ENCODE measurements at places on chromosomes 2 and 18.
A peak's percentile ranks its signal among the peaks of the same experiment; 100 is the strongest.

DNA sequence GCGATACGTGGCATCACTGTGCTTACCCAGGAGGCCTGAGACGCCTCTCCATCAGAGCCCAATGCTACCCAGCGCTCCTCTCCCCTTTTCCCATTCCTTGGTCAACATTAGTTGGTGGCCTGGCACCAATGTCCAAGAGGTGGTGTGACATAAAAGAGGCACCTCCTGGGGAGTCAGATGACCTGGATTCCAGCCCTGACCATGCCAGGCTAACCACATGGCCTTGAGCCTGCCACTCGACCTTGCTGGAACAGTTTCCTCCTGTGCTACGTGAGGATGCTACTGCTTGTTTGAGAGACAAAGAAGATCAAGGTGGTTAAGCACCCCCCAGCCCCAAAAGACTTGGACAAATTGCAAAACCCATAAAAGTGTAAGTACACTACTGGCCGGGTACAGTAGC, 76.6 kb downstream of the INPP4A start:
- no peak for DNase-seq

- no peak for DNase-seq
Observed at GRCh38 chr2:207513551-207514257, 16.1 kb upstream of the CREB1 start.

DNA sequence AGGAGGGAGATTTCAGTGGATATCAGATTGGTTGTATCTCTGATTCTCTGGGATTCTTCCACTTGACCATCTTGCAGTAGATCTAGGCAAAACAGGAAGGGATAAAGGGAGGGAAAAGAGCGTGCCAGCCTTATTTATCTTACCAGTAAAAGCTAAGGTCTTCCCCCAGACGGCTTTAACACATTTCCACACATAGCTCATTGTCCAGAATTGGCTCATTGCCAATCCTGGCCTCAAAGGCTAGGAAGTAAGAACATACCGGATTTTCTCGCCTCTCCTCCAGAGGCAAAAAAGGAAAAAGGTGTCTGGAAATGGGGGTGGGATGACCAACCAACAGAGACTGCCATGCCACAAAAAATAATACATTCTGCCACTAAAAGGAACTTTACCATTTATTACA, 411.6 kb upstream of the NRP2 start:
- no peak for DNase-seq

DNA sequence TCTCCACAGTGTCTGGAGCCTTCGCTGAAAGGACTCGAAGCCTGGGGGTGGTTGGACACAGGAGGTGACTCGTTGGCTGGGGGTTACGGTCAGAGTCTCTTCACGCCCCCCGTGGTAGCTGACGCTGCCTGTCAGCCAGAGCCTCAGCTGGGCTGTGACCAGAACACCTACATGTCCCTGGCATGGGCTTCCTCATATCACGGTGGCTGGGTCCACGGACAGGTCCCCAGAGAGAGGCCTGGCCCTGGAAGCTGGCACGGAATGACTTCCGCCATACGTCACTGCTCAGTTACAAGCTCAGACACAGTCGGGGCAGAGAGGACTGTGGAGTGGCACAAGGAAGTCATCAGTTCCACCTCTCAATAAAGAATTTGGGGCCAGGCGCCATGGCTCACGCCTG, 28.5 kb downstream of the ITGB1BP1 start:
- no peak for DNase-seq

- no peak for DNase-seq
Observed at GRCh38 chr2:20931346-20931745, 108.4 kb upstream of the LDAH start.

DNA sequence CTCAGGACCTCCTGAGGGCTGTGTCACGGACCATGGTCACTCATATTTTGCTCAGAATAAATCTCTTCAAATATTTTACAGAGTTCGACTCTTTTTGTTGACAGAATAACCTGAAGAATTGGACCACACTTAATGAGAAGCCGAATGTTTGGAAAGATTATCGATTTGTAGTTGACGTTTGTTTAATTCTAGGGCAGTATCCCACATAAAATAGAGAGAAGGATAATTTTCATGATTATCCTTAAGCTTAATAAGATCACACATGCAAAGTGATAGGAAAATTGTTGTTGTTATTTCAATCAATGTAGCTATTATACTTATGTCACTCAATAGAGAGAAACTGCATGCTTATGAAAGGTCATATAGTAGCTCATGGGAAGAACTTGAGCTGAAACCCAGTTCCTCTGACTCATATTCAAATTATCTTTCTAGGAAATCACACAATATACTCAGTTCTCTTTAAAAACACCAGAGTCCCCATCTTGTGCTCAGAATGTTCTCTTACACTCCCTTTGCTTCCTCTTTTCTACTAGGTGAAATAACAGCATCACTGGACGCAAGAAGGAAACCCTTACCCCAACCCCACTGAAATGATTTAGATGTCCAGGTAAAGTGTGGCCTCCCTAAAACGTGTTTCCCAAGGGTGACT, 982.1 kb downstream of the TSN start:
- DNase-seq: no peak

DNA sequence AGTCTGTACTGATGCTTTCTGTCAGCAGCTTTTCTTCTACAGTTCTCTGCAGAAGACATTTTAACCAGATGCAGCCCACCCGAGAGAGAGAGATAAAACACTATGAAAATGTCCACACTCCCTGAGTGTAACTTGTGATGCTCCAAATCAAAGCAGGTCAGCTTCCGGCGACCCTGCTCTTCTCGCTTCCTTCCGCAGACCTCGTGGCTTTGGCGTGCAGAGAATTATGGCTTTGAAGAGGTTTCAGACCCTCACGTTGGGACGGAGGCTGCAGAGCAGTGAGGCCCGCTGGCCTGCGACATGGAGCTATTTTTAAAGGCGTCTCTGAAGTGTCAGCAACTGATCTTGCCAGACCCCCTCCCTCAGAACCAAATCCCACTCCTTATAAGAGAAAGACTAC, 41.8 kb downstream of the TMEM163 start:
- no peak for DNase-seq

GRCh38 chr2:226802573-226802972, 3.0 kb upstream of the IRS1 start:
- peak; percentile 76 for DNase-seq

DNA sequence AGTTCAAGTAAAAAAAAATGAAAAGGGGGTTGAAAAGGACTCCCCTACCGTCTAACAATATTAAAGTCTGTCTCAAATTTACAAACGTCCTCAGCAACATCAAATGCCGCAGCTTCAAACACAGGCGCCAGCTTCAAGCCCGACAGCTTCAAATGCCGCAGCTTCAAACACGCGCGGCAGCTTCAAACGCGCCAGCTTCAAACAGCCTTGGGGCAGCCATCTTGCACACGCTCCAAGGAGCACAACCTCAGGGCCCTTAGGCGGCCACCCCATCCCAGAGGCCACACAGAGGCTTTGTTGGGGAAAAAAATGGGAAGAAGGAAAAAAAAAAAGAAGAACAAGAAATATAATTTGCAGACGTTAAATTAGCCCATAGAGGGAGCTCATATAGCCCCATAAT, 244.4 kb upstream of the VRK2 start:
- DNase-seq: no peak

- DNase-seq: no peak
Observed at GRCh38 chr18:74840492-74841167, 243.0 kb downstream of the ZNF407 start.

DNA sequence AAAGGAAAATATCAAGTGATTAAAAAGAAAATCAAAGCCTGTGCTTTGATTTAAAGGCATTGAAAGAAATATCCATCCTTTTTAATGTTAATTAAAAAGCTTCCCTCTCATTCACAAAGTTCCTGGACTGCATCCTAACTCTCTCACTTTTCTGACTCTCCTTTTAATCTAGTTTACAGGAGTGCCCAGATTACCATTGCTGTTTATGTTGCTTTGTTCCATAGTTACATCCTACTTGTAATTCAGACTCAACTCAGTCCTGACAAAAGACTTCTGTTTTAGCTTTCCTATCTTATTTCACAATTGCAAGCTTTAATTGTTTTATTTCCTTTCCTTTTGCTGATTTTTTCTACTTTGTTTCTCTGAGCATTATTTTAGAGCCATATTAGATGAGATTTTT, 160.7 kb upstream of the DTNA start:
- DNase-seq: no peak

- DNase-seq: no peak
Observed at GRCh38 chr18:48099481-48100164, 169.2 kb upstream of the SMAD2 start.

GRCh38 chr2:118495290-118495689, 352.2 kb downstream of the EN1 start:
- no peak for DNase-seq

GRCh38 chr2:202149936-202150335, 76.9 kb downstream of the KIAA2012 start:
- no peak for DNase-seq

GRCh38 chr2:31440764-31441163, 26.2 kb upstream of the XDH start:
- no peak for DNase-seq

- no peak for DNase-seq
Observed at GRCh38 chr18:36325846-36326245, 28.3 kb downstream of the FHOD3 start.

DNA sequence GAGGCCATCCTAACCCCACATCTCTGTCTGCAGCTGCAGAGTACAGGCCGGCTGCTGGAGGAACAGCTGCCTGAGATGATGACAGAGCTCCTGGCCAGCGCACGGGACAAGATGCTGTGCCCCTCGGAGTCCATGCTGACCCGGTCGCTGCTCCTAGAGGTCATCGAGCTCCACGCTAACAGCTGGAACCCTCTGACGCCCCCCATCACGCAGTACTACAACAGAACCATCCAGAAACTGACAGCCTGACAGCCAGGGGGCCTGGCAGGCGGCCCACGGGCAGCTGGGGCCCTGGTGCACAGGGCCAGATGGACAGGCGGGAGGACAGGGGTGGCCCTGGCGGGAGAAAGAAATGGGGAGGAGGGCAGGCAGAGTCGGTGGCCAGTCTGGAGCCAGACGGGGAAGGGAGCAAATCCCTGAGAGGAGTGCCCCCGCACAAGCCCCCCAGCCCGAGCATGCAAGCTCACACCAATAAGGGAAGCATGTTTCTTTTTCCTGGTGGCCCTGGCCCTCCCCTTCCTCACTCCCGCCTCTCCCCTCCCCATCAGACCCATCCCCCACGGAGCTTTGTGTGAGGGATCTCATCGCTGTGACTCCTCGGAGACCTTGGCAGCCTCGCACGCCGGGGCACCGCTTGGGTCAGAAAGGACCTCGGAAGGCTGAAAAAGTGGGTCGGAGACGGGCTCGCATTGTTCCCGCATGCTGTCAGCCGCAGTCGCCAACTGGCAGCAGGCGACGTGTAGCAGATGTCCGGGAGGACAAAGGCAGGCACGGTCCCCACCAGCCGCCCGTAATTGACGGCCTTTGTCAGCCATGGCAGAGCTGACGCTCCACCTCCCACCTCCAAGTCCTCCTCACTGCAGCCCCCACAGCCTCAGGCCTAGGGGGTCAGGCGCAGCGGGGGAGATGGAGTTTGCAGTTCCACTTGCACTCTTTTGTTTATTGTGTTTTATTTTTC, 91.2 kb downstream of the SMAD7 start:
- peak; percentile 57 for DNase-seq

DNA sequence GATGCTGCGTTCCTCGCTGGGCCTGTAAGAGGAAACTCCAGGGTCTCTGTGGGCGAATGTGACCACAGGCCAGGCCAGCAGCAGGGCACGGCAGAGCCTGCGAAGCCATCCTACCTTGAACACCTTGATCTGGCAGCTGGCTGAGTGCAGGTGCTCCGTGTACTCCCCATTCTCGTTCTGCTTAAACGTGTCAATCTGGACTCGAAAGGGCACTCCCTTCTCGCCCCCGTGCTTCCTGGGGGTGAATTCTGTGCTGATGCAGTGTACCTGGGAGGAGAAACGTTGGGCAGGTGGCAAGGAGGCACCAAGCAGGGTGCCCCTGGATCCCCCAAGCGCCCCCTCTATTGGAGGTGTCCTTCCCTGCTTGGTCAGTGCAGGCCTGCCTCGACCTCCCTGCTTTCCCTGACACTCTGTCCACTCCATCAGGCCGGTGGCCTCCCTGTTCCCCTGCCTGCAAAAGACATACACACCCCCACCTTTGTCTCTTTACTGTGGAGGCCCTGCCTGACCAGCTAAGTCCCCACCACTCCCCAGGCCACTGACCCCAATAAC, 38.2 kb downstream of the TFCP2L1 start:
- DNase-seq: no peak

Data from muscle of arm (tissue), 14 donors.